ENCODE measurements at places on chromosomes 12 and 14. TPM values are rescaled to one million over a fixed set of nuclear protein-coding genes. Genes with fewer than 3 reads are reported as not detected.
A peak's percentile ranks its signal among the peaks of the same experiment; 100 is the strongest.

DNA sequence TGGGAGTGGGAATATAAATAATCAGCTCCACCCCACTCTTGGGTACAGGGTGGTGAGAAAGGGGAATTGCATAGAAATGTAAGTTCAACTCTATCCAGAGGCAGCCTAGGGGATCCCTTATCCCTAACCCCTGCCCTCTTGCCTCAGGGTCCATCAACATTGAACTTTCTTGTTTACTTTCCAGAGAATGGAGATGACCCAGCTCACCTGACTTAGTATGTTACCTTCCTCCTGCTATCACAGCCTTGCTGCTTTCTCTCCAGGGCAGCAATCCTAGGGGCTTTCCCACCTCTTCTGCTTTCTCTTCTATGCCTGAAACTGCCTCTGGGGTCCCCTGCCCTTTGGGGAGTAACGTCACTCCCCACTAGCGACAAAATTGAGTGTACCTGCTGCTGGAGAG is 2.7 kb downstream of the LRP1 start:
- no peaks in the 10 kb centered on the region for H3K36me3 ChIP-seq
- H3K27ac ChIP-seq: peak overlapping the region; percentile 98
- H3K27me3 ChIP-seq: no peaks in the 10 kb centered on the region
- H3K4me3 ChIP-seq: peak overlapping the region; percentile 27
- H3K4me1 ChIP-seq: peaks cover 65% of the 10 kb centered on the region
- peak; percentile 43 for DNase-seq

GRCh38 chr12:76003355-76003638 is 28.3 kb downstream of the PHLDA1 start:
- H3K4me1 ChIP-seq: no peaks in the 10 kb centered on the region
- no peak overlapping the region for H3K4me3 ChIP-seq
- no peaks in the 10 kb centered on the region for H3K36me3 ChIP-seq
- H3K27me3 ChIP-seq: no peaks in the 10 kb centered on the region
- H3K27ac ChIP-seq: no peak overlapping the region
- no peak for DNase-seq

DNA sequence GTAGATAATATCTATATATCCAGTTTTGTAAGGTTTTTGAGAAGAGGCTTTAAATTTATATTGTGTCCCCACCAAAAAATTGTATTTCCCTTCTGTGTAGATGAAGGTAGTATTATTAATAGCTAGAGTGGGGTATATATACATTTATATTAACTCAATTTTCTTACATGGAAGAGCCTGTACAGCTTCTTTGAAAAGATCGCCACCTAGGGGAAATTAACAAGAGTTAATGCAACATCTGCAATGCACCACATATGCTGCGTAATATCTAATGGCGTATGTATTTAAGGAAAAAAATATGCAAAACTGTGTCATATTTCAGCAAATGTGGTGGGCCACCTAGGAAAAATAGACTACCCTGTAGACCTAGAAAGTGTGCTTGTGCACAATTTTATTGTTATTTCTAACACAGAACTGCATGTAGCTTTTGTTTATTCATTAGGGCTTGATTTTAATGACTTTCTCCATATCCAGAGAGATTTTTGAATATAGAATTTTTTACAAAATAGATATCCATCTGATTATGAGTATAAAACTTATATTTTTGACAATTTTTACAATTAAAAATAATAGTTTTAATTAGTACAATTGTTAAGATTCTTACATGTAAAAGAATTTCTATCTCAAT is 14.0 kb downstream of the CCER1 start:
- no peaks in the 10 kb centered on the region for H3K27me3 ChIP-seq
- no peak overlapping the region for H3K27ac ChIP-seq
- DNase-seq: peak; percentile 73

DNA sequence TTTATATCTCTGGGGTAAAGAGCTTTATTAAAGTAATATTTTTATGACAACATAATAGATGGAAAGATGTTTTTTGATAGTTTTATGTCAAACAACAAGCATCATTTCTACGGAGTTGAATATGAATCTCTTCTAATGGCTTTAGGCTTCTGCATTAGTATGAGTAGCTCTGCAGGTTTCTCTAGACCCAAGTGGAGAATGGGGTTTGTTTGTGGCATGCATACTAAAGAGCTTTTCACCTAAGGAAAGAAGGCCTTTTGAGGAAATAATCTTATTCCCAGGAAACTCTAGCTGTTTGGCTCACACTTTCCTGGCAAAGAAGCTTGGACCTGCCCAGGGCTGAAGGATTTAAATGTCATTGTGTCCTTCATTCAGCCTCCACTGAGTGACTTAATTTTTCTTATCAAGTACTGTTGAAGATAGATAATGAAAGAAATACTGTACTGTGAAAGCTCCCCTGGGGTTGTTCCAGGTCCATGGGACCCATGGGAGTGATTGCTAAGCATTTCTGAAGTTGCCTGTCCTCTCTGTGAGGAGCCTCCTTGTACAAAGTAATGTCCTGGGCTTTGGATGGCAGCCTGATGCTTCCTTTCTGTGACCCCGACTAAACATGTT is 469.3 kb downstream of the LRIG3 start:
- no peak overlapping the region for H3K27ac ChIP-seq
- no peaks in the 10 kb centered on the region for H3K27me3 ChIP-seq
- no peak for DNase-seq
- no peaks in the 10 kb centered on the region for H3K4me1 ChIP-seq

GRCh38 chr12:98198261-98198982 is 317.0 kb upstream of the TMPO start:
- H3K4me1 ChIP-seq: no peaks in the 10 kb centered on the region
- no peaks in the 10 kb centered on the region for H3K36me3 ChIP-seq
- H3K27me3 ChIP-seq: peaks cover 4% of the 10 kb centered on the region
- no peak overlapping the region for H3K4me3 ChIP-seq

Gene DHRS4
- total RNA-seq: 38.3 TPM

Gene TAS2R42
- not detected for total RNA-seq

- no peaks in the 10 kb centered on the region for H3K27me3 ChIP-seq
- peak; percentile 88 for DNase-seq
- H3K27ac ChIP-seq: peak within 1 kb of the TSS; percentile 100
- H3K36me3 ChIP-seq: no peaks in the 10 kb centered on the region
- H3K4me1 ChIP-seq: peaks cover 9% of the 10 kb centered on the region
Observed at GRCh38 chr12:132761032-132761920, at the start of gene ANKLE2. ANKLE2 (minus strand) TSS chr12:132761832; CDS start chr12:132761798, 34 bp downstream.

DNA sequence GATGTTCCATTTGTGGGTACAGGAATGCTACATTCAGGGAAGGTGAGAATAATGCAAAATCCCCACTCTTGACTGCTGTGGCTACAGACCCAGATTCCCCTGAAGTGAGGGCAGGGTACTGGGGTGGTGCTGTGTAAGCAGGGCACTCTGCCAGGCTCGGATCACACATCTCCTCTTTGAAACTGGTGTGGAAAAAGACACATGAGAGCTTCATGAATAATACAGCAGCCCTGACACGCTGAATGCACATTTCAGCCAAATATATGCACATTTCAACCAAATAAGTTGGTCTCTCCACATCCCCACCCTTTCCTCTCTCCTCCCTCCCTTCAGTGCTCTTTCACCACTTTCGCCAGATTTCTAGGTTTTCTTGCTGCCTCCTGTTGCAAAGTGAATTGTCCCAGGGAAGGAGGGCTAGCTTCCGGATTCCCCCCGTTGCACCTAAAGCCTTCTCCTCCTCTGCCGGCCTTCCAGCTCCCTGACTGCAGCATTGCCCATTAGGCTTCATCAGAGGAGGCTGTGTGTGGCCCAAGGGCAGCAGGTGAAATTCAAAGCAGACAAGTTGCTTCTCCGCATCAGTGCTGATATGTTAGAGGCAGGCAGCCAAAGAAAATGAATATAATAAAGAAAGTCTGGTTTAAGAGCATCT is 118.2 kb upstream of the TMCC3 start:
- H3K27ac ChIP-seq: no peak overlapping the region
- no peaks in the 10 kb centered on the region for H3K36me3 ChIP-seq
- H3K4me3 ChIP-seq: no peak overlapping the region
- no peak for DNase-seq
- H3K4me1 ChIP-seq: peaks cover 17% of the 10 kb centered on the region

- H3K27ac ChIP-seq: no peak overlapping the region
- DNase-seq: no peak
- H3K4me1 ChIP-seq: no peaks in the 10 kb centered on the region
- H3K27me3 ChIP-seq: no peaks in the 10 kb centered on the region
- no peak overlapping the region for H3K4me3 ChIP-seq
Observed at GRCh38 chr14:82759656-82760055, 1226.0 kb upstream of the SEL1L start.

Gene KITLG
- total RNA-seq: 30.4 TPM

Gene COX8C
- total RNA-seq: not detected

Gene NR2C1
- total RNA-seq: 40.6 TPM

GRCh38 chr12:127594351-127594970 is 672.5 kb upstream of the TMEM132C start:
- H3K27me3 ChIP-seq: no peaks in the 10 kb centered on the region
- H3K4me1 ChIP-seq: peaks cover 13% of the 10 kb centered on the region
- H3K36me3 ChIP-seq: no peaks in the 10 kb centered on the region
- no peak overlapping the region for H3K27ac ChIP-seq

GRCh38 chr14:30790827-30791226 is 83.5 kb upstream of the COCH start:
- DNase-seq: no peak
- H3K27ac ChIP-seq: no peak overlapping the region
- no peaks in the 10 kb centered on the region for H3K36me3 ChIP-seq
- no peaks in the 10 kb centered on the region for H3K27me3 ChIP-seq
- H3K4me3 ChIP-seq: no peak overlapping the region

Gene DMAC2L
- 10.8 TPM for total RNA-seq

Gene GPR68
- total RNA-seq: 0.44 TPM
